ENCODE measurements at places on chromosomes 1 and 21.

DNA sequence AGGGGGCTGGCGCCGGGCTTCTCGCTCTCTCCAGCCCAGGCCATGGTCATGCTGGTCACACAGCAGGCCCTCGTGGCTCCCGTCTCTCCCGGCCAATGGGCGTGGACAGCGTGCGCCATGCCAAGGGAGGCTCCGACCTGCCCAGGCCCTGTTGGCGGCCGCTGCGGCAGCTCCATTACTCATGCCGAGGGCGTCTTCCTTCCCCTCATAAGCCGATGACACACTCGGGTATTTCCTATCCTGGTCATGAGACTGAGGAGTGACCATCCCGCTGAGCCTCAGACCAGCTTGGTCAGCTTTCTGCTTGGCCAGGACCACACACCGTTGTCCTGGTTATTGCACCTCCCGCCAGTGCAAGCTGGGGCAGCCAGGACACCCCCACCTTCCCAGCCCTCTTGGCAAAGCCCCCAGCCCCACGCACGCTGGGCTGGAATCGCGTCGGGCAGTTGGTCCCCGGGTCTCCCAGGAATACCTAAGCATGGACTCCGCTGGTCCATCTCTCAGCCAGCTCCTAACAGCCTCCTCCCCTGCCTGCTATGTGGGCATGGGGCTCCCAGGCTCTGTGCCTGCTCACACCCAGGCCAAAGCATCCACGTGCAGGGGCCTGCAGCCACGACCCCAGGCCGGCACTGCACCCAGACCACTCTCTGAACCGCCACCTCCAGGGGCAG is 49.8 kb downstream of the ARHGEF16 start:
- no peak for DNase-seq

DNA sequence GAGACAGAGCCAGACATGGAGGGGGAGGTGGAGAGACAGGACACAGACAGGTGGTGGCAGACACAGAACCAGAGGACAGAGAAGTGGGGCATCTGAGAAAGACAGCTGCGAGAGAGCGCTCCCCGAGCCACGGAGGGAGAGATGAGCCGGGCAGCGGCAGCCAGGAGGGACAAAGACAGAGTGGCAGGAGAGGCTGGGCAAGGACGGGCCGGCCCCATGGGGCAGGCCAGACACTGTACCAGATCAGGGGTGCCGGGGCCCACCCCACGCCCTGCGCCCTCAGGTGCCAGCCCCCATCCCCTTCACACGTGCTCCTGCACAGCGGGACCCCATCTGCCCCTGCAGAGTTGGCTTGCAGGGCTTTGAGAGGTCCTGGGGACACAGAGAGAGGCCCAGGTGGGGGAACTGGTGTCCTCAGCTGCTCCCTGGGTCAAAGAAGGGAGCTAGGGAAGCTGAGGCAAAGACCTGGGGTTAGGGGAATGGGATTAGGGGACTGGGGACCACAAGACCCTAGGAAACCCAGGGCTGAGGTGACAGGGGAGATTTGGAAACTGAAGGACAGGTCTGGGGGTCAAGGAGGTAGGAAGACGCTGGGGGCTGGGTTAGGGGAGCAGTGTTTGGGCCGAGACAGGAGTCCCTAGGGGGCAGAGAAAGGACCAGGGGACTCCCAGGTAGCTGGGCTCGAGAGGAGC is 643 bp downstream of the FNDC5 start:
- no peak for DNase-seq

GRCh38 chr1:52402860-52403240 is 1.4 kb downstream of the ORC1 start:
- no peak for DNase-seq

GRCh38 chr1:110875216-110875731 is 2.3 kb downstream of the CD53 start:
- peak; percentile 66 for DNase-seq

GRCh38 chr1:23720256-23720995 is 22.8 kb upstream of the ELOA start:
- DNase-seq = no peak

All from activated CD4-positive, alpha-beta T cell treated with anti-CD3 and anti-CD28 coated beads, Interleukin-2, amount 50 U/mL, for 24 hours (primary cell).